Stimulated activated CD8-positive, alpha-beta memory T cell treated with anti-CD3 and anti-CD28 coated beads, Interleukin-2, amount 100 ng/mL, for 1 hour (primary cell): ENCODE measurements at places on chromosomes 1 and 21.

GRCh38 chr21:14541841-14542490 is 4.1 kb downstream of the SAMSN1 start:
- no peak for DNase-seq

GRCh38 chr1:170032531-170033280 is 41.8 kb downstream of the KIFAP3 start:
- no peak for DNase-seq

DNA sequence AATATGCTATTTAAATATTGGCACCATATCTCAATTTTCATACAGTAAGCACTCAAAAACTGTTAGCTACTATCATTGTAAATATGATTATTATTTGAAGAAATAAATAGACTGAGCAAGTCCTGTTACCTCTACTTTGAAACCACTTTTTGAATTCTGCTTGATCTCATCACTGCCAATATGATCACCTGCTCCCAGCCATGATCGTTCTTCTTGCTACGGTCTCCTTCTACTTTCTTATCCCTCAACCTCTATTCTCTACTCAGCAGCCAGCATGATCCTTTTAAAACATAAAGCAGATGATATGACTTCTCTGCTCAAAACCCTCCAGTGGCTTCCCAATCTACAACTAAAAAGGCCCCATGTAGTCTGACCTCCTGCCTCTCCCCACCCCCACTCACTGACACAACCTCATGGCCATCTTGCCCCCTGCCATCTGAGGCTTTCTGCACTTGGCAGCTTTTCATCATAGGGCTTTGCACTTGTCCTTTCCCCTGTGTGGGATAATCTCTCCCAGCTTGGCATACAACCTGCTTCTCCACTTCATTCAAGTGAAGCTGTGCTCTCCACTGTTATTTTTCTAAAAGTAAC is 27.2 kb downstream of the CD34 start:
- no peak for DNase-seq

DNA sequence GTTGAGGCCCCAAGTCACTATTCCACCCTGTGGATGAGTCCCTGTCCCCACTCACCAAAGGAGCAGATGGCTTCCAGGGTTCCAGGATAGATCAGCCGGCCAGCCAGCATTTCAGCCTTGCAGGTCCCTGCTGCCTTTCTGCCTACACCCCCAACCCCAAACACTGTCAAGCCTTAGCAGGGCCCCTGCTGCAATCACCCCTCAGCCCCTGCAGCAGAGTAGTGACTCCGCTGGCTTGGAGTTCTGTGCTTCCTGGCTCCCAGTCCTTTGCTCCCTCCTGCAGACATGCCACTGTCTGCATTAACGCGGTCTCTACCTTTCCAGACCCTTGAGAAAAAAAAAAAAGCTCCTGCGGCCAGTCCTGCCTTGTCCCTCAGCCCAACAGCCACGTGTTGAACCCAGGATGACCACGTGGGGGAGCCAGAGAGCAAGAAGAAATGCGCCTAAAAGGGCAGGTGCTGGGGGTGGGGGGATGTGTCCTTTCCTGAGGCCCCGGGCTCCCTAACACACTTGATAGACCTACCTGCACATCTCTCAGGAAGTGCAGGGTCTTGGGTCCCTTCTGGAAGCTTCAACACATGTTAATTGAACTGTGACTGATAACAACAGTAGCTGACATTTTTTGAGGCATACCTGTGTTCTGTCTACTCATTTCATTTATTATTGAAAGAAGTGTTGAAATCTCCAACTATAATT is 37.4 kb downstream of the RASSF5 start:
- peak; percentile 63 for DNase-seq

GRCh38 chr1:78143673-78144072 is 97.9 kb downstream of the GIPC2 start:
- no peak for DNase-seq

- peak; percentile 24 for DNase-seq
Observed at GRCh38 chr1:110615548-110616130, 9.5 kb upstream of the KCNA2 start.

DNA sequence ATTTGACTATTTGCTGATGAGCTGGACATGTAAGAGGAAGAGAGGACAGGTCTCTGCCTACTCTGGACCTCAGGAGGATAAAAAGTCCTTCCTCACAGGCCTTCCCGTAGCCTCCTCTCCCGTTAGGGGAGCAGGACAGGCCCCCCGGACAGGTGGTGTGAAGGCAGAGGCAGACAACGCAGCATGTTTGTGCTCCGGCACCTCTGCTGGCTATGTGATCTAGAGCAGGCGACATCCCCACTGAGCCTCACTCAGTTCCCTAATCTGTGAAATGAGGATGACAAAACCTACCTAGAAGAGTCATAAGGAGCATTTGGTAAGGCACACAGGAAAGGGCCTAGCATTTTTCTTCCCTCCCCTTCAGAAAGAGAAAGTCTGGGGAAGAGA is 34.8 kb downstream of the KIAA1614 start:
- DNase-seq, result no peak

GRCh38 chr1:179550746-179551682 is 24.7 kb downstream of the NPHS2 start:
- DNase-seq, result no peak

- DNase-seq, result no peak
Observed at GRCh38 chr21:45861156-45861870, 120.3 kb upstream of the COL6A1 start.

- no peak for DNase-seq
Observed at GRCh38 chr1:33966346-33967141, 102.7 kb downstream of the HMGB4 start.

GRCh38 chr1:185520188-185520920 is 203.3 kb upstream of the IVNS1ABP start:
- DNase-seq, result no peak

GRCh38 chr1:161311595-161312181 is 1.9 kb upstream of the MPZ start:
- no peak for DNase-seq

- no peak for DNase-seq
Observed at GRCh38 chr1:10987840-10988417, 24.5 kb upstream of the TARDBP start.

- DNase-seq, result no peak
Observed at GRCh38 chr1:168095476-168095875, 41.3 kb downstream of the GPR161 start.

GRCh38 chr1:212261361-212261929 is 23.8 kb upstream of the PPP2R5A start:
- no peak for DNase-seq

GRCh38 chr1:182680901-182681567 is 3.4 kb downstream of the RGS8 start:
- no peak for DNase-seq
